ENCODE measurements at places on chromosomes 4 and X.

DNA sequence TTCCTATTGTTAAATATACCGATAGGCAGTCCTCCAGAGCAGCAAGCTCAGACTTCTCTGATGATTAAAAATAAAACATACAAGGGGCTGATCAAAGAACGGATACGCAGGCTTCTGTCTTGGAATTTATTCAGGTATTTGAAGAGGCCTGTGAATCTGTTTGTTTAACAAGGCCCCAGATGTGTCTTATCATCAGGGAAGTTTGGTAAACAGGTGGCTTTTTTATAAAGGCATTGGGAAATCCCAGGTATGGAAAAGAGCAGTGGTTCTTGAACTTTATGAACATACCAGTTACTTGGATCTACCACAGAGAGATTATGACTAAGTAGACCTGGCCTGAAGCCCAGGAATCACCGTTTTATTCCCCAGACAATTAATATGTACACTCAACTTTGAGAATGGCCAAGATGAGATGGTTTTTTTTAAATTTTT lies 47.9 kb downstream of the SOWAHB start:
- no peak for DNase-seq

GRCh38 chr4:5863461-5864113 lies 29.3 kb downstream of the CRMP1 start:
- DNase-seq, result no peak

DNA sequence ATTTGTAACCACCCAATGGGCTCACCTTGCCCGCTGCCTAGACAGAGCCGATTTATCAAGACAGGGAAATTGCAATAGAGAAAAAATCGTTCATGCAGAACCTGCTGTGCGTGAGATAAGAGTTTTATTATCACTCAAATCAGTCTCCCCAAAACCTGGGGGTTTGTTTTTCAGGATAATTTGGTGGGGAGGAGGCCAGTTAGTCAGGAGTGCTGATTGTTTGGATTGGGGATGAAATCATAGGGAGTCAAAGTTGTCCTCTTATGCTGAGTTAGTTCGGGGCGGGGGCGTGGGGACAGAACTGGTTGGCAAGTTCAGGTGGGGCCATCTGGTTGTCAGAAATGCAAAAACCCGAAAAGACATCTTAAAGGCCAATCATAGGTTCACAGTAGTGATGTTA lies 203.0 kb downstream of the MAB21L2 start:
- no peak for DNase-seq

- DNase-seq, result no peak
Observed at GRCh38 chr4:129570326-129570725, 474.4 kb downstream of the C4orf33 start.

DNA sequence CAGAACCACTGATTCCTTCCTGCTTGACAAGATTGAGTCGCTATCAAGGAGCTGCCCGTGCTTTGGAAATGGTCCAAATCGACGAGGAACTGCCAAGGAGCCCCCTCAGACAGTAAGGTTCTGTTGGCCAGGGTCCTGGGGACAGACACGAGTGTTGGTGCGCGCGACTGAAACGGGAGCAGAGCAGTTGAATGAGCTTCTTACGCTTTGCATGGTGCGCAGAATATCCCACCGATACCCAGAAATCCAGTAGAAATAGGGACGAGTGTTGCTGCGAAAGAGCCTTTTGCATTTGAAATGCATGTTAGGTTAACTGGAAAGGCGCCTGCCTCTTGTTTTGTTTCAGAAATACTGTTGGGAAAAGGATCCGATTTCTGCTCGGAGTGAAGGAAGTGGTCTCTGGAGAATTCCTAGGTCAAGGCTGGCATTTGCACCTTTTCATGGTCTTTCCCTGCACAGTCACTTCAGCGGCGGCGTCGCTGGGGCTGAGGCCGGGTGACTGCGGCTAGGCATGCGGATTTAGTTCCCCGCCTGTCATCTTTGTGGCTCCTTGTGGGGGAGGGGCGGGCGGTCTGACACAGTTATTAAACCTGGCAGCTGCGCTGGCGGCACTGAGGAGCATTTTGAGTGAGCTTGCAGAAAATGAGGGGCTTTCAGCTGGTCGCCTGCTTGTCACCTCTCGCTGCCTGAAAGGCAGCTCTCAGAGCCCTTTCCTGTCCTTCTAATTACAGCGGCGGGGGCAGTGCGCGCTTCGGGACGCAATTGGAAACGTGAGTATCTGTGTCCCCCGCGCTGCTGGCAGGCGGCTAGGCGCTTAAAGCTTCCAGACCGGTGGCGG lies 51.5 kb upstream of the TRIM2 start:
- peak; percentile 39 for DNase-seq

GRCh38 chr4:10380735-10381134 lies 76.5 kb downstream of the ZNF518B start:
- no peak for DNase-seq

DNA sequence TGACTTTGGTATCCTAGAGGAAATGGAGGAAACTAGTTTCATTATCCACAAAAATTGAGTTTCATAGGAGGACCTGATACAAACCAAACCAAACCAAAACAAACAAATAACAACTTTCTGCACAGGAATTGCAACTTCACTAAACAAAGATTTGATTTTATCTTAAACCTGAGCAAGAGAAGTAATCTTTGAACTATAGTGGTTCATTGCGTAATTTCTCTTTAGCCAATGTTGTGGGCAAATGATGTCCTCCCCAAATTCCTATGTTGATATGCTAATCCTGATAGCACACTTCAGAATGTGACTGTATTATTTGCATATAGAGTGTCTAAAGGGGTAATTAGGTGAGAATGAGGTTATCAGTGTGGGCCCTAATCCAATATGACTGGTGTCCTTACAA lies 102.4 kb downstream of the CAMK2D start:
- DNase-seq, result no peak

DNA sequence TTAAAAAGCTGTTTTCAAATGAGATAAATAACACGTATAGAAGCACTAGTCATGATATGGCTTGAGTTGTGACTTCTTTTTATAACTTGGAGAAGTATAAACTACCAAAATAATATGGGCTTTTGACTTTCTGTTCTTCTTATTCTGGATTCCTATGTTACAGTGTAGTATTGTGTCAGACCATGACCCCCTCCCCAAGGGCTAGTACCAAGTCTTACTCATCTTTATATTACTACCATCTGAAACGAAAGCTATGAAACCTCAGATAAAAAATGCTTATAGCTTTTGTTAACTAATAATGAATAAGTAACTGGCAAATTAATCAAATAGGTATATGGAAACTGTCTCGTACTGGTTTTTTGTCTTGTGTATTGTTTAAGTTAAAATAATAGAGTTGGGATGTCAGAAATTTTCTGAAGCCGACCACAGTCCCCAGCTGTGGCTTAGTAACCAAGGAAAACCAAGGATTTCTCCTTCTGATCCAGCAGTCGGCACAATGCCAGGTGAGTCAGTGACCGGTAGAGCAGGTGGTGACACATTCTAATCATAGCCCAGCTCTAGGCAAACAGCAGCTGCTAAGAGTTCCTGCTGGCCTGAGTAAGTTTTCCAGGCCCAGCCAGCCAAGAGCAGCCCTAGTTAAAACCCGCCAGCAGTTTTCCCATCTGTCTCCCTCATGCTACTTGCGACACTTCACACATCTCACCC lies 163.3 kb upstream of the PRDX4 start:
- peak; percentile 72 for DNase-seq

- no peak for DNase-seq
Observed at GRCh38 chrX:48937054-48937907, 18.5 kb upstream of the PIM2 start.

GRCh38 chr4:87078987-87079486 lies 141.4 kb downstream of the KLHL8 start:
- no peak for DNase-seq

DNA sequence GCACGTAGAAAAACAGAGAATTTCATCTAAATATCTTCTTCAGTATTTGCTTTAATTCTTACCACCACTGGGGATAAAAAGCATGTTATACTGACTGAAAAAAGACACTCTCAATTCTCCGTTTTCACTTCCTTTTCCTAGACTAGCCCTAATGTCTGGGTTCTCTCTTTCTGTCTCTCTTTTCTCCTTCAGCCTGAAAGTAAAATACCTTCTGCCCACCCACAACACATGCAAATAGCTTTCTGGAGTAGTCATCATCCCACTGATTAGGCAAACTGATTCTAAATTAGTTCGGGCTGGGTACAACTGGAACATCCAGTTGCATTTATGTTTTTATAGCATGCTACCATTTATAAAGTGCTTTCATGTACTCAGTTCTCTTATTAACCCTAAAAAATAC lies 142.4 kb upstream of the ANKRD50 start:
- DNase-seq, result no peak

DNA sequence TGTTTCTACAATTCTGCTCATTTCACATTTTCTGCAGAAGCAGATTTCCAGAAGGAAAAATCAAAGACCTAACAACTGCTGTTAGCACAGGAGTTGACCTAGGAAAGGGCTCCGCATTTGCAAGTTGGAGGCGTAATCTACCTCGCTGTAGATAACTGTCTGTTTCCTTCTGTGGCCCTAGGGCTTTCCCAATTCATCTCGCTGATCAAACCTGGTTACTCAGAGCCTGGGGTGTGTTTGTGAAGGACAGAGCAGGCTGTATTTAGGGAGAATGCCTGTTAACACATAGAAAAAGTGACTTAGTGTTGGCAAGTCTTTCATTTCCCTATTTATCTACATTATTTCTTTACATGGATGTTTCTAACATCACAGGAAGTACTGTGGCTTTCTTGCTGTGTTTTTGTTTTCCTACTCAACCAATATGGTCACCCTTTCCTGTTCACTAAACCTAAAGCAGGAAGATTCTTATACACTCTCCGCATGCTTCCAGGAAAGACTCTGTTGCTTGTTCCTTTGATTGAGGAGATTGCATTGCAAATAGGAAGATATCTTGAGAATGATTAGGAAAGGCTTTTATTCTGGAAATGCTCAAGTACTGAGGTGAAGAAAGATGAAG lies 40.5 kb downstream of the AGA start:
- DNase-seq, result no peak

DNA sequence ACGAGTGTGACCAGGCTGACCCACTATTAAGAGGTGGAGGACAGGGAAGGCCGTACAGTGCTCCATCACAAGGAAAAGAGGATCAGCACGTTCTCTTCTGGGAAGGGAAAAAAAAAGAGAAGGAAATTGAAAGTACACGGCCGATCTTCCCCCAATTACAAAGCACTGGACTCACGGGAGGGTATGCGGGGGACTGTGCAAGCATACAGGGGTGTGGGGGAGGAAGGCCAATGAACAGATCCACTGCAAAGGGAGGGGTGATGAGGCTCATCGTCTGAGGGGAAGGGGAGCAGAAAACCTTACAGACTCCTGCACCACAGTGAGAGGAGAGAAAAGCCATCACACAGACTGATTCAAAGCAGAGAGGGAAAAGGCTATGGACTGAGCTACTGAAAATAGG lies 1.1 kb downstream of the ELK1 start:
- no peak for DNase-seq

DNA sequence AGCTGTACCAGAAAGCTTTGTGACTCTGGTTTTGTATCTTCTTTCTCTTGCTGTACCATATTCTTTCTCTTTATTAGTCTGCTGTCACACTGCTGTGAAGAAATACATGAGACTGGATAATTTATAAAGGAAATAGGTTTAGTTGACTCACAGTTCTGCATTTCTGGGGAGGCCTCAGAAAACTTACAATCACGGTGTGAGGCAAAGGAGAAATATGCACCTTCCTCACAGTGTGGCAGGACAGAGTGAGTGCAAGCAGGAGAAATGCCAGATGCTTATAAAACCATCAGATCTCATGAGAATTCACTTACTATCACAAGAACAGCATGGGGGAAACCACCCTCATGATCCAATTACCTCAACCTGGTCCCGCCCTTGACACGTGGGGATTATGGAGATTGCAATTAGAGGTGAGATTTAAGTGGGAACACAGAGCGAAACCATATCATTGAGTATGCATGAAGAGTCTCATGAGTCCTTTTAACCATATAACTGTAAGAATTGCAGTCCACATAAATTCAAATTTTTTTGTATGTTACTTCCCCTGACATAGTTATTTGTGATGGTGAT lies 67.4 kb upstream of the INPP4B start:
- no peak for DNase-seq

Data from NCI-H748 treated with DMSO at 0.1 percent for 48 hours (cell line).